ENCODE measurements at places on chromosomes 2 and 18.

DNA sequence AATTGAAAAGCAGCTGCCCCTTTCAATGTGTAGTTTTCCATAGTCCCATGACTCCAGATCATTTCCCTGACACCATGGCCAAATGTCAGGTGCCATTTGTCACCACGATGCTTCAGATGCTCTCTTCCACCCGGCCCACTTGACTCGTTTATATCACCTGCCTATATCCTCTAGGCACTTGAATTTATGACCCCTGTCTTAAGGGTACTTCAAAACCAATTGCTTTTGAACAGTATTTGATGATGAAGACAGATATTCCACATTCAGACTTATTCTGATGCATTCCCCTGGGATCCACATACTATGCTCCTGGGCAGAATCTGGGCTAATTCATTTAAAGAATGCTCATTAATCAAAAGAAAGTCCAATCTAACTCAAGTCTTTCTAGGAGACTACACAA is 16.9 kb upstream of the RHBDD1 start:
- no peak for DNase-seq

- DNase-seq, result no peak
Measured at GRCh38 chr18:7269942-7270341, 39.1 kb downstream of the LRRC30 start.

GRCh38 chr2:10360850-10361588 is 58.3 kb downstream of the HPCAL1 start:
- DNase-seq, result no peak

DNA sequence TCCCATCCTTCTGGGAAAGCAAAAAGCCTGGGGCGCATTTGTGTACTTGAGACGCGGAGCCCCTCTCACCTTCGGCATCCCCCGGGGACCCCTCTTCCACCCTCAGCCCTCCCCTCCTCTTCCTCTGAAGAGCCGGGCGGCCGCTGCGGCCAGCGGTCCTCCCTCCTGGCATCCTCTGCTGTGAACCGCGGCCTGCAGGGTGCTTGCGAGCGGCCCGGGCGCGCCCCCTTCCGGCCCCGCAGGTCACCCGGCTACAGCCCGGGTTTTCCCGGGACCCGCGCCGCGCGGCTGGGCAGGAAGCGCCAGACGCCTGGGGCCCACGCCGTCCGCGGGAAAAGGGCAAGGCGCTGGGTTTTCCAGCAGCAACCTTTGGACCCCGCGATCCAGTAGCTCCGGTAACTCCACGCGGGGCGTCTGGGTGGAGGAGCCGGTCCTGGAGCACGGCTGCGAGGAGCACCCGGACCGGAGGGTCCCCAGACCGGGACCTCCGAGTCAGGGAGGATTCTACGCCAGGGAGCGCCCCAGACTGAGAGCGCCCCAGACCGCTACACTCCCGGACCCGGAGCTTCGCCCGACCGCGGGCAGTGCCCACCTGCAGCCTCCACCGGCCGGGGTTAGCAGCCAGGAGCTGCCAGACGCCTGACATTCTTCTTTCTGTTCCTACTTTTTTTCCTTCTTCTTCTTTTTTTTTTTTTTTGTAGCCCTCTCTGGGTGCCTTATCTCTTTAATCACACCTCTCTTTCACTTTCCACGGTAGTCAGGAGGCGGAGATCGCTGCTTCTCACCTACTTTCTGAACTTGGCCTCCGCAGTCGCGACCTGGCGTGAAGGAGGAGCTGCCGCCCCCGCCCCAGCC is at the start of gene IL18R1:
Gene IL18R1 (plus strand): TSS at position 271 of the 855 bp plus-strand sequence. CDS start 6,865 bp downstream, outside the sequence.
- DNase-seq, result peak; percentile 65

DNA sequence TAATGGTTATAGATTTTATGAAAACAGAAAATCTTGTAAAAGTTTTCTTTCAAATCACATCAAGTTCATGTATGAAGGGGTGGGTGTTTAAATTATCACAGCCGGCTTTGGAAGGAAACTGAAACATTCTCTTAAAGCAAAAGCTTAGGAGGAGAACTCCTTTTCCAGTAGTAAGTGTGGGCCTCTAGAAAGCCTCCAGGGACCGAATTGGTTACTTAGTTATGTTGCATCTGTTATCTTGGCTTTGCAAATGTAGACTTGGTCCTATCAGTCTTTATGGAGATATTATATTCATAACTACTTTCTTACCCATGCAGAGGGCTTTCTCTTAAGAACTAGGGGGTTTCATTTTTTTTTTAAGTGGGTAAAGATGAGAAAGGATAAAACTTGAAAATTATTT is 7.4 kb downstream of the NAB1 start:
- DNase-seq, result no peak

DNA sequence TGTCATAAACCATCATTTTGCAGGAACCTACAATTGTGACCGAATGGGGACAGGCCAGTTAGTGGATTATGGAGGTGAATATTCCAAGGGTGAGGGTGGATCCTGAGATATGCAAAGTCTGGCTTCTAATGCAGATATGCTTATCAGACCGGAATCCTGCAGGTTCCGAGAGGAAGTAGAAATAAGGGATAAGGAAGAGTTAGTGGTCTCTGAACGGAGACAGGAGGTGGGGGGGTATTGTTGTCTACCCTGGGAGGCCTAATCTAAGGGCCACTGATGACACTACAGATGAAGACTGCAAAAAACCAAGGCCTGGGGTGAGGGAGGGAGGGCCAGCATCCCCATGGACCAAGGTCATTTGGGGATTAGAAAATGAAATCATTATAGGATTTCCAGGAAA is 67.7 kb upstream of the GATA6 start:
- DNase-seq, result no peak

- no peak for DNase-seq
Measured at GRCh38 chr18:12895626-12896025, 11.6 kb upstream of the PTPN2 start.

DNA sequence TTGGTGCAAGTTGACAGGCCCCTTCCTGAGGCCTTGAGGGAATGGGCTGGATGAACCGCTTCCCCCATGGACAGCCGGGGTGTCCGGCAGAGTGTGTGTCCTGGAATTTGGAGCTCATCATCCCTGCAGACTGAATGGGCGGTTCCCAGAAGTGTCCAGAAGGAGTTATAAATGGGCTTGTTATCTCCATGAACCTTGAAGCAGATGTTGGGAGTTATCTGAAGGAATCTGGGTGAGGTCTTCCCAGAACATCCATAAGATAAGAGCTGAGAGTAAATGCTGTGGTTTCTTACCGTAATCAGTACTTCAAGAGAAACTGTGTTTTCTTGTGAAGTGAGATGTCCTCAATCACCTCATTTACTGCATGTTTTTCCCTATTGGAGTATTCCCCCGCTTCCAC is 21.1 kb downstream of the PLB1 start:
- DNase-seq, result no peak

All from stimulated activated CD4-positive, alpha-beta T cell treated with anti-CD3 and anti-CD28 coated beads, Interleukin-12 subunit alpha, Interleukin-12 subunit beta, amount 100 ng/mL, for 24 hours (primary cell).